ENCODE measurements at places on chromosomes 2 and 18. TPM values are rescaled to one million over a fixed set of nuclear protein-coding genes. Genes with fewer than 3 reads are reported as not detected.

IL37 gene
- total RNA-seq = not detected

CDK15 gene
- 0.33 TPM for total RNA-seq

IKZF2 gene
- 8.0 TPM for total RNA-seq

CNGA3 gene
- 0.15 TPM for total RNA-seq

ANKRD30B gene
- total RNA-seq = 11.0 TPM

PCGF1 gene
- 18.3 TPM for total RNA-seq

SANBR gene
- total RNA-seq = 9.2 TPM

SPATA3 gene
- not detected for total RNA-seq

C2orf15 gene
- 4.8 TPM for total RNA-seq

All from breast epithelium (tissue), 4 donors.